ENCODE measurements at places on chromosomes 4 and X.

GRCh38 chrX:23841847-23842522, 59.0 kb downstream of the SAT1 start:
- no peak for DNase-seq

- DNase-seq = no peak
These were observed 30.8 kb upstream of the C1GALT1C1 start for GRCh38 chrX:120660637-120661036.

GRCh38 chr4:76563454-76564122, 128.6 kb downstream of the SHROOM3 start:
- DNase-seq = no peak

- no peak for DNase-seq
These were observed at the start of gene AVPR2 for GRCh38 chrX:153903991-153904957. TSS of gene AVPR2 (plus strand) at chrX:153904673. CDS start at chrX:153905146, 473 bp downstream.

- no peak for DNase-seq
These were observed 214.4 kb upstream of the PPP1R2C start for GRCh38 chrX:42992199-42992943.

DNA sequence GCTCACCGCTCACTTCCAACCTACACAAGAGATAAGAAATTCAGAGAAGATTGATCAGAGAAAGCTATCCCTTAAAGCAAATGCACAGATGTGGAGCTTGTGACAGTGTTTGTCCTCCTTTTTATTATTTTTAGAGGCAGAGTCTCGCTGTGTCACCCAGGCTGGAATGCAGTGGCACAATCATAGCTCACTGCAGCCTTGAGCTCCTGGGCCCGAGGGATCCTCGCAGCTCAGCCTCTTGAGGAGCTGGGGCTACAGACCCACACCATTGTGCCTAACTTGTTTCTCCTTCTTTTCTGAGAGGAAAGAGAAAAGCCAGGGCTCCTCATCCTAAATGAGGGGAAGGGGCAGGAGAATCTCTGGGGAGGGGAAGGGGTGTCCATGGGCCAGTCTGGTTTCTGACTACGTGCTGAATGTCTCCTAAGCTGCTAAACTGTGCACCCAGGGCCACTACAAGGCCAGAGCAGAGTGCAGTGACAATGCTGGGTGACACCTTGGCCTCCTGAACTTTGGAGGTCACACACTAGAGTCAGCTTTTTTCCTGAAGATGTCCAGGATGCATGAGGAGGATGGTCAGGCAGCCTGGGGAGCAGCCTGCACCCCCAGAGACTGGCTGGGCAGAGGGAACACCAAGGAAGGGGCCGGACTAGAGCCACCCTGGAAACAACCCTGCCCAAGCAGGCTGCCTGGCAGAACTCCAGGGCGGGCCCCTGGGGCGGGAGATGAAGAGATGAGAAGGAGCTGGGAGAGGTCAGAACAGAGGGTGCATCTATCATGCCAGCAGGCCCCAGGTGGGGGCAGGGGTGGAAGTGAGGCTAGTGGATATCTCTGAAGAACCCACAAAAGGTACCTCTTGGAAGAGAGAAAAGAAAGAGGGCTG, 55.5 kb upstream of the PROM1 start:
- DNase-seq = no peak

DNA sequence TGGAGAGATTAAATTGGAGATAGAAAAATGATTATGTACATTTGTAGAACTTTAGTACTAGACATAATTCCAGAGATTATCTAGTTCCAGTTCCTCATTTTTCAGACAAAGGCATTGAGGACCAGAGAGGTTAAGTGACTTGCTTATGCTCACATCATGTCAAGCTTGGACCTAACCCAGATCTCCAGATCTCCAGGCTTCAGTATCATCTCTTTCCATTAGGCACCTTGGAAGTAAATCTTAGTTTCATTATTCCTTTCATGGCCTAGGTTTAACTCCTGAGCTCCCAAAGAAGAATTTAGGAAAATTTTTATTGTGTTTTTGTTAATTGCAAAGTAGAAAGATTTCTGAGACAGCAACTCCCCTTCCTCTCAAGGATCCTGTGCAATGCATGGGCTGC, 148.8 kb downstream of the GATB start:
- no peak for DNase-seq

DNA sequence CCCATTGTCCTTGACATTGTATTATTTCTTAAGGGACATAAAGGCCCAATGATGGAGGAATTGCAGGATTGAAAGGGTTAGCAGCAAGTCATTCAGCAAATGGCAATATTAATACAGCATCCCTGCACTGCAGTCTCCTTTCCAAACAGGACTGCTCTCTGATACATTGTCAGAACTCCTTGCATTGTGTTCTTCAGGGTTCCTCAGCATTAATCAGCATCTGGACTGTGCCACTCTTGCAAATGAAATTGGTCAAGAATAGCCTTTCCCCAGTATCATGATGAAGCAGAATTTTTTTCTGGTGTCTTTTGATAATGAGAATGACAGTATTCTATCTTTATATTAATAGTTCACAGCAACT, 272.6 kb upstream of the HAND2 start:
- DNase-seq = no peak

DNA sequence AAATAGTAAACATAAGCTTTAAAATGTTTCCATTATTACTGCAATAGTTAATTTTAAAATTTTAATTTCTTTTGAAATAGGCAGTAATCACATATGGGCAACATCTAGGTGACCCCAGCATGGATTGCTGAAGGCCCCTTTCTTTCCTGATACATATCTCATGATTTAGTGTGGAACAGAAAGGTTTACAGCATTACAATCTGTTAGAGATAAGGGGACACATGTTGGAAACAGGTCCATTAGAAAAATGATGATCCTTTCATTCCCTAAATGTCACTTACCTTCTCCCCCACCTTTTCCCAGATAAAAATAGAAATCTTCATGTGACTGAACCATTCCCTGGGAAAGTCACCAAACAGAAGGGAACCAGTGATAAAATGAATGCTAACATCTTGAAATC, 90.4 kb downstream of the RASL11B start:
- no peak for DNase-seq

DNA sequence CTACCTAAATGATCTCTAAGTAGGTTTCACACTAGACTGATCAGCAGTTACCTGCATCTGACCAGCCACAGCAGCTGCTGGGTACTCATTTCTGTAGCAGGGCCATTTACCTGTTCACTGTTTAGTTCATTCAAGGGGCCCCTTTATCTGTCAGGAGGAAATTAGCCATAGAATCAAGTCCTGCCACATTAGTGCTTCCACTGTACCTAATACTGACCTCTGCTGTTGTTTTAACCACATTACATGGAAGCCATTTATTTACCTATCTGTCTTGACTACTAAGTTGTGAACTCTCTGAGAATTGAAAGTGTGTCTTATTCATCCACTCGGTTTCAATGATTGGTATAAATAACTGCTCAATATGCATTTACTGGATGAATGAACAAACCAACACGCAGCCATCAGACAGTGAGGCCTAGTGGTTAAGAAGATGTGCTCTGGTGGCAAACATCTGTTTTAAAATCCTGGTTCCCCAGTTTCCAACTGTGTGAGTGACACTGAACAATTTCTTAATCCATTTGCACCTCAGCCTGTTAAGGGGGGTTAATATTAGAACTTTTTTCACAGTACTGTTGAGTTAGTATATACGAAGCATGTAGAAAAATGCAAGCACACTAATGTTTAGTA, 30.0 kb upstream of the ANXA5 start:
- no peak for DNase-seq

DNA sequence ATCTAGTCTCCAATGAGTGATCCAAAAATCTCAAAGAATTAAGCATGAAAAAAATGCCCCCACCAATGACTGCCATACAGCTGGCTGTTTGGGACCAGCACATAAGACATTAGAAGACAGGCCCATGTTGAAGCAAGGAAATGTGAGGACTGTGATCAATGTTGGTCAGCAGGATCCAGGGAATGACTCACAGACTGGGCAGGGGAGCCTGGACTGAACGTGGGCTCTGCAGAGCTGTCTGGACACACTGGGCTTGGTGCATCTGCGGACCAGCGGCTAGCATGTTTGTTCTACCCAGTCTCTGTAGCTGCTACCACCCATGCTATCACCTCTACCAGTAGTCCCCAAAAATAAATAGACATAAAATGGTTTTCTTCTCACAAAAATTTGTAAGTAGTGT, 108.6 kb downstream of the PALLD start:
- no peak for DNase-seq

DNA sequence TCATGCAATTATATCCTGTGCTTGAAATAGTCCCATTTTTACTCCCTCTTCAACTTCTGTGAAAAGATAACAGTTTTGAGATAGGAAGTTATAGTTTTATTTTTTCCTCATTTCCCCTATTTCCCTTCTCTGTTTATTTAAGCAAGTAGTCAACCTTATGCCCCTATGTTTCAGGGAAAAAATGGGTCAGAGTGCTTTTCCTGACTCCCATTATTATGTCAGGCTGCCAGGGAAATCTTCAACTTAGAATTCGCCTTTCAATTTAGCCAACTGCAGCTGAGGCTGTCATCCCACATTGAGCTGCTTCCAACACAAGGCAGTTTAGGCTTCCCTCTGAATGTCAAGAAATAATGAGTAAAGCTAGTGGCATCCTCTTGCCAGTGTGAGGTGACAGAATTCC, 42.3 kb downstream of the NXT2 start:
- DNase-seq = no peak

DNA sequence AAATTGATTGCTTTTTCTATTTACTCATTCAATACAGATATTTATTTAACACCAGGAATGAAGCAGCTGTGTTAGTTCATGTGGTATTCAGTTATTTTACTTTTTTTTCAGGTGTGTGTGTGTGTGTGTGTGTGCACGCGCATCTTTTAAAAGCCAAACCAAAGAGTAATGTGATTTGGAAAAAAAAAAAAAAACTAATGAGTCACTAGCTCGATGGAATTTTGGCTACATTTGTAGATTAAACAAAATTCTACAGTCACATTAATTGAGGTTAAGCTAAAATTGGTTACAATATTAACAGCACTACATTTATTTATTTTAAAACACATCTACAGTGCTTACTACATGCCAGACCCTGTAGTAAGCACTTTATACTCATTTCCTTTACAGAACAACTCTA, 66.8 kb downstream of the HHIP start:
- DNase-seq = no peak

DNA sequence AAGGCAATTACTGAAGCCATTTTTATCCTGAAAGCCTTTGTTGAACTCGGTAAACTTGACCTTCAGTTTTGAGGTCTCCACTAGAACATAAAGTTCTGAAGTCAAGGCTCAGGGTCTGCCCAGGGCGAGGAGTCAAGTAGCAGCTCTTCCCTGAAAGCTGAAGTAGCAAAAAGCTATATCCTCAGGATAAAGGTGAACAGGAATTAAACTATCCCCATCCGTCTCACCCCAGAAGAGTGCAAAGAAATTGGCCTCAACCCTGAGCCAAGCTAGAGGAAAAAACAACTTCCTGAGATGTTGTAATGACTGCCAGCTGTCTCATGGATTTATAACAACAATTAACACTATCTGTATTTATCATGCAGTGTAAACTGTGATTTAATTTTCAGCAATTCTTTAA, 590.8 kb downstream of the SPRY1 start:
- DNase-seq = no peak

GRCh38 chr4:17687237-17687857, 72.9 kb downstream of the MED28 start:
- DNase-seq = no peak

DNA sequence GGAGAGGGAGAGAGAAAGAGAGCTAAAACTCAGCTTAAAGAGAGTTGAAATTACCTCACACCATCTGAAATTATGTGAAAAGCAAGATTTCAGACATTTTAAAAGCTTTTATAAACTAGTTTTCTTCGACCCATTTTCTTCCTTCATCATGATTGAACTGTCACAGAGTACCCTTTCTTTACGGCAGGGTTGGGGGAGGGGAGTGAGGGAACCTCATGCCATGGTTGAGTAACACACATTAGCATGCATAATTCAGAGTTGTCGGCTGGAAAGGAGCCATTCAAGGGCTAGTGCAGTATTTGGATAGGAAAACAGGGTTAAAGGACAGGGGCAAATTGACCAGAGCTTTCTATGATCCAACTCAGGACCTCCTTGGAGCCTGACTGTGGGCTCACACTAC, 46.2 kb downstream of the PCDH19 start:
- no peak for DNase-seq

- no peak for DNase-seq
These were observed 11.8 kb downstream of the GAB1 start for GRCh38 chr4:143348233-143349077.

GRCh38 chr4:142324572-142324971, 521.5 kb downstream of the INPP4B start:
- no peak for DNase-seq

DNA sequence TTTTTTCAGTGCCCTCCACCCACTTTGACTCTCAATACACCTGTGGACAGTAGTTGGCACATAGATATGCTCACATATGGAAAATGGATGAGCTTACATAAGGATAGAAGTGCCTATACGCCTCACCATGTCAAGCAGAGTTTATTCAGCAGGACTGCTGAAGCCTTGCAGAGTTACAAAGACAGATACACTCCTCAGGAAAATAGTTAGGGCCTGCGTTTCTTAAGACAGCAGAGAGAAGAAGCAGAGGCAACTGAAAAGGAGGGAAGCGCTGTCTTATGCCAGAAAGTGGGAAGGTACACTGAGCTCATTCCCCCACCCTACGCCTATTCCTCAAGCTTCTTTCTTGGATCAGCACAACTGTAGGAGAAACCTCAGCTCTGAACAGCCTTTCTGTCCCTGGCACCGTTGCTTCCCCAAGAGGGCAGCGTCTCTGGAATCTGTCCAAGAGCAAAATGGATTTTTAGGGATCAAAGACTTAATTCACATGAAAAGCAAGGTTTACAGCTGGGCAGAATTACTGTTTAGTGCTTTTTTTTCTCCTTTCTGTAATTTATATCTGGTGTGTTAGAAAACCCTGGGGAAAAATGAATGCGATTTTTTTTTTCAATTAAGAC, 37.3 kb upstream of the MBTPS2 start:
- no peak for DNase-seq

GRCh38 chr4:77002321-77003107, 53.0 kb downstream of the SEPTIN11 start:
- no peak for DNase-seq

- DNase-seq = no peak
These were observed 56.9 kb downstream of the PCGF3 start for GRCh38 chr4:762211-763190.

GRCh38 chr4:26826721-26827120, 33.9 kb upstream of the STIM2 start:
- no peak for DNase-seq

DNA sequence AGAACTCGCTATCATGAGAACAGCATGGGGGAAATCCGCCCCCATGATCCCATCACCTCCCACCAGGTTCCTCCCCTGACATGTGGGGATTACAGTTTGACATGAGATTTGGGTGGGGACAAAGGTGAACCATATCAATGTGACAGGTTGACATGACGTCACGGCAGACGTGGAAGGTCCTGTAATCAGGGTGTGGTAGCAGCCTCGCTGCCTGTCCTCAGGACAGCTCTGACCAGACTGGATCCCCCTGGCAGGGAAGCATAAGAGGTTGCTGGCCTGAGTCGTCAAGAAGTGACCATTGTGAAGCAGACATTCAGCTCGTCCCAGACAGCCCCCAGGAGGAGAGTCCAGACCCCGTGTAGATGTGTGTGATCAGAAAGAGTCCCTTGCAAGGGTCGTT, 104.6 kb downstream of the TNIP2 start:
- DNase-seq = no peak
